BJ (cell line): ENCODE measurements at places on chromosomes 5 and 9.

GRCh38 chr5:82234885-82235284, 43.3 kb downstream of the RPS23 start:
- no peak for DNase-seq

DNA sequence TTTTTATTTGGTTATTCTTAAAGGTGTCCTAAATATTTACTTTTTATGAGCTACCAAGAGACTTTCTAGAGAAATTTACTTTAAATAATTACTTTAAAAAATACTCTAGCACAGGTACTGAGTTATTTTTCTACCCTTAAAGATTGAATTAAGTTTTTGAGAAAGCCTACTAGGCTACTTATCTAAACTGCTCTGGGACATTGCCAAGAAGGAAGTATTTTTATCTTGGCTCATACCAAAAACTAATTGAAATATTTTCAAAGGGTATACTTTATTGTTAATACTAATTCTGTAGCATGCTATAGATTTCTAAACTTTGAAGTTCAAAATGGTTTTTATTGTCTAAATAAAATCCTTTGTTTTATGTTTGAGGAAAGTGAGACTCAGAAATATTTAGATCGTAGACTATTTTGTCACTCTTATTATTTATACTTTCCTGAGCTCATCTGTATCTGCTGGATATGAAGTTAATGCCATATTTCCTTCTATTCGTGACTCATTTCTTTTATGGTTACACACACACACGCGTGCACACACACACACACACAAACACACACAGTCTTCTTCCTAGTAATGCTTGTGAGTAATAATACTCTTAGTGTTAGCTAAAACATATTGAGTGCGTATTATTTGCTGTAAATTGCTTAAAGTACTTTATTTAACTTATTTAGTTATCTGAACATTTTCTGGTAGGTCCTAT, 89.5 kb downstream of the MAN2A1 start:
- no peak for DNase-seq

DNA sequence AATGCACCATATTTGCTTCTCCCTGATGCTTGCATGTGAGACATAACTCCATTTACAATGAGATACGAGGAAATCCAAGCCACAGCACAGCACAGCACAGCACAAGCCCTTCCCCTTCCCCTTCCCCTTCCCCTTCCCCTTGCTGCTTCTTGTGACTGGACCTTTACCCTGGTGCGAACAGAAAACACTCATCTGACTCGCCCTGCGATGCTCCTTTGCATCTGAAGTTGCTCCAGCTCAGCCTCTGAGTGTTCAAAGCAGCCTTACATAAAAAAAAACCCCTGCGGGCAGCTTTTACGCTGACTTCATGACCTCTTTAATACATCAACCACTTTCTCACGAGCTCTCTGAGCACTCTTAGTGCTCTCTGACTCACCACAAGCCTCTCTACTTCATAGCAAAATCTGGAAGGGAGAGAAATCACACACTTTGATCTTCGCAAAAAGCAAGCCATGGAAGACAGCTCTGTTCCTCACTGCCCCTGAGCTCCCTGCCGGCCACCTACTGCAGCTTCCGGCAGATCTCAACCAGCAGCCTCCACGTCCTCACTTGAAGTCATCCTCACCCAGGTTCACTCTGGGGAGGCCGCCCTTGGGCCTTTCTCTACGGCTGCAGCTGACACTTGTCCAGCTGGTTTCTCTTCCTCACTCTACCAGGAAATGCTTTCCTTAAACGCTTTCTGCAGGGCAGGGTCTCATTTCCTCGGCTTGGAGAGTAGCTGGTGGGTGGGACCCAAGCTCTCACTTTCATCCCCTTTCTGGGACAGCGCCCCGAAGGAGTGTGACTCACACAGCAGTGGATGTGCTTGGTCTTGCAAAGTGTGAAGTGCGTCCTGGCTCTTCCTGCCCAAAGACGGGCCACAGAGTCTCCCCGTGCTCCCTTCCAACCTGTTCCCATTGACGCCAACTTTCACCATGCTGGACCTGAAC, 5.3 kb downstream of the SLC34A1 start:
- DNase-seq = peak; percentile 86

- DNase-seq = no peak
These were observed 4.2 kb downstream of the TPM2 start for GRCh38 chr9:35685506-35685905.

DNA sequence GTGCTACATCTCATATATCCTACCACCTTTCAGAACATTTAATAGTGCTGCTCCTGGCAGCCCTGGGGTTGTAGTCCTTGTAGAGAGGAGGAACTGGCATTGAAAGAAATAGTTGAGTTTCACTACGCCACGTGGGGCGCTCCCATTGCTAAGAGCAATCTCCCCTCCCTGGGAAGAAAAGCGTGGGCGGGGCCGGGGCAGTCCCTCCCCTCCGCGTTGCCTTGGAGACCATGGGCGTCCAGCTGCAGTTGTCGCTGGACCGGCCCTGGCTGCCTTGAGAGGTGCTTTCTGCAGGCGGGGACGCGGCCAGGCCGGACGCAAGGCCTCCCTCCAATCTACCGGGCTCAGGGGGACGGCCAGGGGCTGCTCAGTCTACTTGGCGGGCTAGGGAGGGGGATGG, 368 bp upstream of the CCDC180 start:
- DNase-seq = no peak
